ENCODE measurements at places on chromosomes 5 and 9.

GRCh38 chr9:33148367-33149014, 18.6 kb downstream of the B4GALT1 start:
- DNase-seq, result no peak

- no peak for DNase-seq
Measured at GRCh38 chr5:10583663-10584572, 20.0 kb downstream of the ANKRD33B start.

GRCh38 chr9:95385521-95385920, 68.0 kb upstream of the FANCC start:
- no peak for DNase-seq

DNA sequence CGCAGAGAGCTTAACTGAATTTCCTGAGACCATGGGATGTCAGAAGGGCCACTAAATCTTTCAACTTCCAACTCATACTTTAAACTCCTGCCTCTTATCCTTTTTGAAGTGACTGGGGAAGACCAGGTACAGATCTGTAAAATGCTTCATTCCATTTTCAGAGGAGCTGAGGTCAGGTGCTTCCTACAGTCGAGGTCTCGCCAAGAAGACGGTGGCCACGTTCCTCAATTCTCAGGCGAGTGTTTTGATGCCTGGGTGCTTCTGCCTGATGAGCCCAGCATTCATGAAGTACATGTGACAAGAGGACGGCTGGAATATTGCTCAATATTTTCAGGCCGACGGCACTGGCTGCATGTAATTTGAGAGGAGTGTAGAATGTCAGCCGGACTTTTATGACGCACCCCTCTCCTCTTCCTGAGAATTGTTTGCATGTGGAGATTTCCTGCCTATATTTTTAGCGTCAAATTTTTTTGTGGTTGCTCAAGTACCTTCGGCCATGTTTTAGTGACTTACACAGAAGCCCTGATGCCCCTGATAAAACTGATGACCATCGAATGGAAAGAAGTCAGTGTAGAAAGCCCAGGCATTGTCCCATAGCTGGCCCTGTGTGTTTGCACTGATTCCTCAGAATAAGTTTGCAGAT, 38.8 kb upstream of the GLRX start:
- DNase-seq, result peak; percentile 89

- DNase-seq, result no peak
Measured at GRCh38 chr5:172843825-172844576, 9.9 kb downstream of the ERGIC1 start.

- DNase-seq, result no peak
Measured at GRCh38 chr5:119578937-119579336, 50.4 kb upstream of the FAM170A start.

- no peak for DNase-seq
Measured at GRCh38 chr5:178122346-178122745, 8.5 kb upstream of the RMND5B start.

- DNase-seq, result no peak
Measured at GRCh38 chr5:151086905-151087360, 6.1 kb upstream of the TNIP1 start.

DNA sequence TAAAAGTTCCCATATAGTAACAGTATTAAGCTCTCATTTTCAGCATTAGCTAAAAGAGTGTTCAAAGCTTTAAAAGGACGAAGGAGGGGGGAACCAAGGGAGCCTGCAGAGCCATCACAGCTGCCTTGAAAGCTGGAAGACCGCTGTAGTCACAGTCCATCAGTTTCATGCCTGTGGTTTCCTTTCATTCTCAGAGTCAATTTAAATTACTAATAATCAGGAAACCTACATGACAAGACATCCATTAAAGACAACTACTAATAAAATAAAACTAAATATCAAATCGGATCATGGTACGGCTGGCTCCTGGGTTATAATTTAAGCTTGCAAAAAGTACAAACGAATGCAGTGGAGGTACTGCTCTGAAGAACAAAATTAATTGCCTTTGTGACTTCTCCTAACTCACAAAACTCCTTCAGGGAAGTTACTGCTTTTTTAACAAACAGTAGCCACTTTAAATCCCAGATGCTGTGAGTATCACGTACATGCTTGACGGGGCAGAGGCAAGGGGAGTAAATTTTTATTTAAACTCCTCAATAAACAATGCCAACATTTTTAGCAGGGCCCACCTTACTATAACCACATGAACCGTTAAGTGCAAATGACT, 213.5 kb downstream of the DENND1A start:
- DNase-seq, result no peak

- no peak for DNase-seq
Measured at GRCh38 chr5:91033370-91033769, 349.7 kb downstream of the ARRDC3 start.

GRCh38 chr9:69396759-69397158, 71.7 kb downstream of the ENTREP1 start:
- no peak for DNase-seq

- DNase-seq, result no peak
Measured at GRCh38 chr9:17571825-17572224, 7.0 kb upstream of the SH3GL2 start.

- peak; percentile 32 for DNase-seq
Measured at GRCh38 chr9:128771745-128772519, at the start of gene ZER1. Gene ZER1 (minus strand): TSS chr9:128771927. CDS start chr9:128755565, 16,362 bp downstream.

DNA sequence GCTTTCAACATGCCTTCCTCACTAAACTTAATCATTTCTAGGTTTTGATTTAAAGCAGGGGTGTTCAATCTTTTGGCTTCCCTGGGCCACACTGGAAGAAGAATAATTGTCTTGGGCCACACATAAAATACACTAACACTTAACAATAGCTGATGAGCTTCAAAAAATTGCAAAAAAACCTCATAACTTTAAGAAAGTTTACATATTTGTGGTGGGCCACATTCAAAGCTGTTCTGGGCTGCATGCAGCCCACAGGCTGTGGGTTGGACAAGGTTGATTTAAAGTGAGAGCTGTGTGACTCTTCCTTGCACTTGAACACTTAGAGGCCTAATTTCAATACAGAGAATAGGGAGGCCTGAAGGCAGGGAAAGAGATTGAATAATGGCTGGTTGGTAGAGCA, 598.3 kb downstream of the EFNA5 start:
- DNase-seq, result no peak

GRCh38 chr5:170280011-170280493, 17.5 kb downstream of the LCP2 start:
- DNase-seq, result no peak

DNA sequence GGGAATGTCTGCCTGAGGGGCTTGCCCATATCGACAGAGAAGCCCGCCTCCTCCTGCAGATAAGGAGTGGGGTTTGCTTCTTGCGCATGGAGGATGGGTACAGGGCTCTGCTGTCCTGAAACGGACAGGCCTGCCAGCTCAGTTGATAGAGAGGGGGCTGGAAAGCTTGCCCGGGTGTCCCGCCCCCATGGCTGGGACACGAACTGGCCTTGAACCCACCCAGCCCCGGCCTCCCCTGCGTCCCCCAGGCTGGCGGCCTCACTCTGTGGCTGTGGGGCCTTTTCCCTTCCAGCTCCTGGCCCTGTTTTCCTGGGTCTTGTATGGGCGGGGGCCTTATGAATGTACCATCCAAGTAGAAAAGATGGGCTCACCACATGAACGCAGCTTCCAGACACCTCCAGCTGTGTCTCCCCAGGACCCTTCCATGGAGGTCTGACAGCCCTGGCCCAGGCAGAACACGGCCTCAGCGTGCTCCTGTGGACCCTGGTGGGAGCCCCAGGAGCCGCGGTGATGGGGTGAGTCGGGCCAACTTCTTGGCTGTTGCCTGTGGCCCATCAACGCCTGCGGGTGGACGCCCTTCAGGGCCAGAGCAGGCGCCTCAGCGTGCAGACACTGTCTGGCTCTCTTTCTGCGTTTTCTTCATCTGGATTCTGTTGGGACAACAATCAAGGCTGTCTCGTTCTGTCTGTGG, 15.9 kb upstream of the SLC2A6 start:
- DNase-seq, result no peak

DNA sequence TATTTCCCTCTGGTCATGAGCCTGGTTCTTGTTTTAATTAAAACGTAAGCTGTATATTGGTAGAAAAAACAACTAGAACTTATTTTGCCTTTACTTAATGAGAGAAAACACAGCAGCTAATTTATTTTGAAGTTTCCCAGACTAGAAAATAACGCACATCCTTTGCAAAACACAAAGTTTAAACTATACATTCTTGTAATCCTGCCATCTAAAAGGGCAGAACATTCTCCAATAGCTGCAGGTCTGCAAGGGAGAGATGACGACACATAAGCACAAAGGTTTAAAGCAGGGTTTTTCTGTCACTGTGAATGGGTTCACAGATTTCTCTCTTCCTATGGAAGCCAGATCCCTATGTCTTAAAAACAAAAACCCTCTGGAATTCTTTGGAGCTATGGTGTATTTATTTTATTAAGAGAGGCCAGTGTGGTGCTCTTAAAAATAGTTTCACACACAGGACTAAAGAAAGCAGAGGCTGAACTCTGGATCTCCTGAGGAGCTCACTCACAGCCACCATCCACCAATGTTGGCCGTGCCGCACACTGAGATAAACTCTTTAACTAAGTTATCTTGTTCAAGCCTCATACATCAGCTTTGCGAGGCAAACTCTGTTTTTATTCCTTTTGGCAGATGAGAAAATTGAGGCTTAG, 82.4 kb downstream of the SNCAIP start:
- no peak for DNase-seq

- DNase-seq, result no peak
Measured at GRCh38 chr9:128633601-128634000, 23.0 kb downstream of the DYNC2I2 start.

DNA sequence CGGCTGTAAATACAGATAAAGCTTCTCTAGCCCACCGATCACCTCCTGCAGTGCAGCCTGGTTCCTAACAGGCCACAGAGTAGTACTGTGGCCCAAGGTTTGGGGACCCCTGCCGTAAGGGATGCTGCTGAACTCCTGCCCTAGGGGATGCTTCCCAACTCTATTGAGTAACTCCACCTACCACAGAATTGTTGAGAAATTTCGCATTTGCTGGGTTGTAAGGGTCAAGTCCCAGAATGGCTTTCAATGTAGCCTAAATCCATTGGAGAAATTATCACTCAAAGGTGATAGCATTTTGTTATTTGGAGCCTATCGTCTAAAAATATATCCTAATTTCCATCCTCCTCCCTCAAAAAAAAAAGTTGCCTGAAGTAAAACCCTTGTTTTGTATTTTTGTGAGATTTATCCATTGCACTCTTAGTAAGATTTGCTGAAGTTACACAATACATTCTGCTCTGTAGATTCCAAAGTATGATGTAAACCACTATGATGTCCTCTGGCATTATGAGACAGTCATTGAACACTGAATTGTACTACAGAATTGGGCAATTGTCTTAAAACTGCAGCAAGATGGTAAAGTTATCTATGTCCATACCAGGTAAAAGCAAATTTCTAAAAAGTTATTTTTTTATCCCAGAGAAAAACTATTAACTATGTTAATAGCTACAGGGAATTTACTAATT, 14.0 kb downstream of the ACTBL2 start:
- no peak for DNase-seq

- peak; percentile 57 for DNase-seq
Measured at GRCh38 chr5:132437604-132438266, 52.8 kb downstream of the IRF1 start.

DNA sequence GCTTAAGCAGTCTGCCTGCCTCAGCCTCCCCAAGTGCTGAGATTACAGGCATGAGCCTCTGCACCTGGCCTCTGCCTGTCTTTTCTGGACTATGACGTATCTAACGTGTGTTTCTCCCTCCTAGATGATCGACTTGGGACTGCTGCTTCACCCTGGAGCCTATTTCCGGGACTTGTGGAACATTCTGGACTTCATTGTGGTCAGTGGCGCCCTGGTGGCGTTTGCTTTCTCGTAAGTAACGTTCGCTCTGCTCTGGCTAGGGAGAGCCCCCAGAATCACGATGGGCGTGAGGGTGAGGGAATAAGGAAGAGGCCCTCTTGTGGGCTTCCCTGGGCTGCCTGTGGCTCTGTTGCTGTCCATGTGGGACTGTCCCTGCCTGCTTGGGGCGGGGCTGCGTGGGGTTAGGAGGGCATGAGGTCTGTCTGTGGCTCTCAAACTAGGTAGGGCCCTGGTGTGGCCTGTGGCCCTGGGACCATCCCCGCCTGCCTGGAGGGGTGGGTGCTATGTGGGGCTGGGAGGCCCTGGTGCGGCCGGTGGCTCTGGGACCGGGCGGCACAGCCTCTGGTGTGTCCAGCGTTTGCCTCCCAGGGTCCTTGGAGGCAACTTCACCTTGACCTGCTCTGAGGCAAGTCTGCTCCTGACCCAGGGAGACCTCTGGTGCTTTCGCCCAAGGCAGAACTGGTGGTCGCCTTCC, 171.7 kb downstream of the CACNA1B start:
- no peak for DNase-seq

GRCh38 chr9:69519470-69520240, 152.5 kb downstream of the APBA1 start:
- DNase-seq, result no peak

DNA sequence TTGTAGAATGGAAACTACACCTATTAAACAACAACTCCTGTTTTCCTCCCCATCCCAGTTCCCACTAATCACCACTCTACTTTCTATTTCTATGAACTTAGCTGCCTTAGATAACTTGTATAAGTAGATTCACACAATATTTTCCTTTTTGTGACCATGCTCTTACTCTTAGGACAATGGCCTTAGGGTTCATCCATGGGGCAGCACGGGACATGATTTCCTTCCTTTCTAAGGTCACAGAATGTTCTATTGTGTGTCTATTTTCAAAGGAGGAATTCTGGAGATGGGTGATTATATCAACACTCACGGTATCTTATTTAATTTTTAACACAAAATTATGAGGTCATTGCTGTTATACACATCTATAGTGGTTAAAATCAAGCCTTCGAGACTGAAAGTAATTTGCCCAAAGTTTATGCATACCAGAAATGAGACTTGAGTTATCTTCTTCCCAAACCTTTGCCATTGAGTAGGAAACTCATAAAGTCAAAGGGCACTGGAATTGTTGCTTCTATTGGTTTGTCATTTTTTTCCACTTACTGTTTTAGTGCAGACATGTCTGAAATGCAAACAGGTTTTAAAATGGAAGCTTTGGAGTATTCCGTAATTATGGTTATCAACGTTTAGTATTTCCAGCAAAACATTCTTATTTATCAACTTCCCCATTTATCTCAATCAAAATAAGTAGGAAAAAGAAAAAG, 23.6 kb downstream of the CTSL start:
- no peak for DNase-seq

GRCh38 chr5:145712245-145712644, 122.9 kb downstream of the PRELID2 start:
- no peak for DNase-seq

- DNase-seq, result no peak
Measured at GRCh38 chr9:110583237-110583636, 3.7 kb upstream of the SVEP1 start.

DNA sequence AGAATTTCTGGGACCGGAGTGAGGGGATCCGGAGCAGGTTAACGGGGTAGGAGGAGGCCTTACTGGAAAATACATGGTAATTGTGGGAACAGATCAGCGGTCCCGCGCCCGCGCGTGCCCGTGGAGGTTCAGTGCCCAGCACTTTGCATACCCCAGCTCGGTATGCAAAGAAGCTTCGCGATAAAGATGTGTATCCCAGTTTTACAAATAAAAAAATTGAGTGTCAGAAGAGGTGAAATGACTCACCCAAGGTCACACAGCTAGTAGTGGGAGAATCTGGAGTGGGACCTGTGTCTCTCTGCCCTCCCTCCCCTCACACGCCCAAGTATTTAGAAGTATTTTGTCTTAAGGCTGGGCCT, 967 bp downstream of the NEURL1B start:
- no peak for DNase-seq

GRCh38 chr9:135225619-135226228, 138.3 kb downstream of the OLFM1 start:
- no peak for DNase-seq

- no peak for DNase-seq
Measured at GRCh38 chr5:56917534-56917933, 8.1 kb downstream of the SETD9 start.

All from brain pericyte (primary cell).